SJSA1 (cell line): ENCODE measurements at places on chromosomes 12 and 14. TPM values are rescaled to one million over a fixed set of nuclear protein-coding genes. Genes with fewer than 3 reads are reported as not detected.

Gene COCH
- 0.34 and 0.63 TPM in 2 replicates for total RNA-seq

Gene SIX1
- 3.7 and 9.0 TPM in 2 replicates for total RNA-seq

Gene IL26
- total RNA-seq, result not detected in 2 replicates

Gene AKAP6
- total RNA-seq, result 3.8 and 4.1 TPM in 2 replicates

Gene LAG3
- 0.13 and 0.47 TPM in 2 replicates for total RNA-seq

Gene DEGS2
- not detected in 2 replicates for total RNA-seq

Gene CD4
- not detected in 2 replicates for total RNA-seq

Gene TAS2R9
- not detected in 2 replicates for total RNA-seq

- H3K36me3 ChIP-seq, result no peaks in the 10 kb centered on the region
- no peak overlapping the region for H3K27ac ChIP-seq
- H3K4me3 ChIP-seq, result no peak overlapping the region
- H3K27me3 ChIP-seq, result no peaks in the 10 kb centered on the region
These were observed 13.2 kb upstream of the TSPAN11 start for GRCh38 chr12:30913323-30913722.

- peaks cover 46% of the 10 kb centered on the region for H3K36me3 ChIP-seq
- no peak for DNase-seq
- H3K27me3 ChIP-seq, result no peaks in the 10 kb centered on the region
- peaks cover 24% of the 10 kb centered on the region for H3K4me1 ChIP-seq
These were observed 5.5 kb downstream of the DUSP6 start for GRCh38 chr12:89346741-89347324.

DNA sequence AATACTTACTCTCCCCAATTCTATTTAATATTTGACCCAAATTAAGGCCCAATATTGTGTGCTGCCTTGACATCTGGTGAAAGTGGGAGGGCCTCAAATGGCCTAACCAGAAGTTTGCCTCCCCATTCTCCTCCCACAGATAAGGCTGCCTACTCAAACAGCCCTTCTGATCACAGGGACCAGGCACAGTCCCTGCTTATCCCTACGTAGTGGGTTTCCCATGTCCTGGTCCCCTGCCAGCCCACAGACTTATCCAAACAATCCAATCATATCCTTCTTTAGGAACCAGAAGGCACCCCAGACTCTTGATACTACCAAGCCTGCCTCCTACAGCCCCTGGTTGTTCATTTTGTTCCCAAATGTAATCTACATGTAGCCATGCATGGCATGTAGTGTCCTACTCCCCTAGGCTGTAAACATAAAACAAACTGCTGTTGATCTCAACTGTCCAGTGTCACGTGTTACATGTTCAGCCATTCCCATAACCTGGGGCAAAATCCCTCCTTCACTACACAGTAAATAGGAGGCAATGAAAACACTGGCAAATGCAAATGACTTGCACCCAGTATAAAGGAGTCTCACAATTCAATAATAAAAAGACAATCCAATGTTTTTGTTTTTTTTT lies 49.3 kb downstream of the EEA1 start:
- no peak for DNase-seq
- peaks cover 20% of the 10 kb centered on the region for H3K36me3 ChIP-seq
- no peaks in the 10 kb centered on the region for H3K27me3 ChIP-seq
- H3K4me3 ChIP-seq, result no peak overlapping the region
- no peak overlapping the region for H3K27ac ChIP-seq
- H3K4me1 ChIP-seq, result no peaks in the 10 kb centered on the region

- no peak overlapping the region for H3K27ac ChIP-seq
- peaks cover 11% of the 10 kb centered on the region for H3K4me1 ChIP-seq
- H3K4me3 ChIP-seq, result no peak overlapping the region
- H3K27me3 ChIP-seq, result peaks cover 46% of the 10 kb centered on the region
- no peaks in the 10 kb centered on the region for H3K36me3 ChIP-seq
These were observed 3.3 kb upstream of the TTC9 start for GRCh38 chr14:70638416-70638815.

DNA sequence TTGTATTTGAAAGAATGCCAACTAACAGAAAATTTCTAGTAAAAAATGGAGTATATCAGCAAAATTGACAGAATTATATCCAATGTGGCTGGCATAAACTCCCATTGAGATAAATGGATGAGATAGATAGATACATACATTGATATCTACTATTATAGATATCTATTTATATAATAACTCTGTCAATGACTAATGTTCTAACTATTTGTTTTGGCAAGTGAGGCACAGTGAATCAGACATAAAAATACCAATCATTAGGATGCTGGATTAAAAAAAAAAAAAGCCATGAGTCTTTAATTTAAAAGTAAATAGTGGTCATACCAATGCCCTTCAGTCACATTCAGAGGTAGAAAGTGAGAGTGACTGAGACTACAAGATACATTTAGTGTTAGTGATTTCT lies 33.7 kb upstream of the GLIPR1 start:
- no peaks in the 10 kb centered on the region for H3K36me3 ChIP-seq
- no peak overlapping the region for H3K4me3 ChIP-seq
- H3K27ac ChIP-seq, result no peak overlapping the region
- no peak for DNase-seq
- H3K4me1 ChIP-seq, result peaks cover 12% of the 10 kb centered on the region
- H3K27me3 ChIP-seq, result no peaks in the 10 kb centered on the region

DNA sequence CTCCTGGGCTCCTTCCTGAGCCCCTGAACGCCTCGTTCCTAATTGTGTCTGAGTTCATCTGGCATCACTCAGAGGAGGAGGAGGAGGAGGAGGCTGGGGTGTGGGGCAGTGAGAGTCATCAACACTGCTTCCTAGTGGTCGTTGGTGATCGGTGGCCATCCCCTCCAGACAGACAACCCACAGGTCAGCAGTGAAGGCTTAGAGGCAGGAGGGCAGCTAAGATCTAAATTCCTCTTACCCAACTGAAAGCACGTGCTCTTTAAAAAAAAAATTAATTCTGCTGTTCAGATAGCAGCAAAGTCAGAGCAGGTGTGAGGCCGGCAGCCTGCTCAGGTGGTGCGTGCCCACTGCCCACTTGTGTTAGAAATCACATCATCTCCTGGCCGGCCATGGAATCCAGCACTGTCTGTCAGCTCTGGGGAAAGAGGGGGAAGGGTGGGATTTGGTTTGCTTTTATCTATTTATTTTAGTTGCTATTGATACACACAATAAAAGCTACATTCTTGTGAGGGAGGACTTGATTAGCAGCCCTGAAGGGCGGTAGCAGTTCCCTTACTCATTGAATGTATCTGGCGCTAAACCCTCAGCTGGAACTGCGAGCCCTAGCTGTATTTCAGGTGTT lies 46.6 kb downstream of the PPP2R5C start:
- no peak overlapping the region for H3K27ac ChIP-seq
- H3K27me3 ChIP-seq, result no peaks in the 10 kb centered on the region
- no peak for DNase-seq
- peaks cover 11% of the 10 kb centered on the region for H3K4me1 ChIP-seq
- no peaks in the 10 kb centered on the region; the same call in none of the 2 replicates for H3K36me3 ChIP-seq
- no peak overlapping the region for H3K4me3 ChIP-seq

- no peaks in the 10 kb centered on the region for H3K27me3 ChIP-seq
- no peaks in the 10 kb centered on the region for H3K36me3 ChIP-seq
- no peaks in the 10 kb centered on the region for H3K4me1 ChIP-seq
- H3K4me3 ChIP-seq, result no peak overlapping the region
- no peak for DNase-seq
These were observed 285.6 kb upstream of the FKBP4 start for GRCh38 chr12:2509137-2509536.

- no peaks in the 10 kb centered on the region for H3K27me3 ChIP-seq
- H3K27ac ChIP-seq, result no peak overlapping the region
- H3K4me1 ChIP-seq, result peaks cover 24% of the 10 kb centered on the region
- H3K4me3 ChIP-seq, result no peak overlapping the region
- peaks cover 12% of the 10 kb centered on the region for H3K36me3 ChIP-seq
These were observed 10.6 kb downstream of the EML1 start for GRCh38 chr14:99803803-99804202.

DNA sequence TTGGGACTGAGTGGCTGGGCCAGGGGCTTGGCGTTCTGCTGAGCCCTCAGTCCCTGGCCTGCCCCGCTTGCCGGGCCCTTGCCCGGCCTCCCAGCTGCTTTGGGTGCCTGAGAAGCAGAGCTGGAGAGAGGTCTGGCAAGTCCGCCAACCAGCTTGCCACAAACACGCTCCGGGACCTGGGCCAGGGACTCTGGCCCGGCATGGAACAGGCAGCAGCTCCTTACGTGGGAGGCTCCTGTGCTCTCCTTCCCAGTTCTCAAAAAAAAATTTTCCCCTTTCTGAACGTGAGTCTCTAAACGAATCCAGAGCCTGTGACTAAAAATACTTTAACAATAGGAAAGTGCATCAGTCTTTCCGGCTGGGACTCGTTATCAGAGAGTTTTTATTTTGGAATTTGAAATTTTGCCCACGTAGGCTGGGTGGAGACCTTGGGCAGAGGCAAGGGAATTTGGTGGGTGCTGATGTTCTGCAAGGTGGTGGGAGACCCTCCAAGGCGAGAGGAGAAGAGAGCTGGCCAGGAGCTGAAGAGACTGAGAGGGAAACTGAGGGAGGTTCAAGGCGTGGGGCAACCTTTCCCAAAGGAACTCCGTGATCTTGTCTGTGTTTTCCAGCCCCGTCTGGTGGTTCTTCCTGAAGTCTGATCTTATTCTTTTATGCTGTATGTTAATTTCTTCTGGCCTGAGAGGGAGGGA lies 6.8 kb upstream of the NR4A1 start:
- H3K27ac ChIP-seq, result no peak overlapping the region
- H3K4me3 ChIP-seq, result no peak overlapping the region

GRCh38 chr12:131833896-131834641 lies 5.9 kb downstream of the MMP17 start:
- no peak overlapping the region for H3K4me3 ChIP-seq
- no peak overlapping the region for H3K27ac ChIP-seq
- H3K27me3 ChIP-seq, result peaks cover 8% of the 10 kb centered on the region
- DNase-seq, result peak; percentile 43
- H3K4me1 ChIP-seq, result peaks cover 39% of the 10 kb centered on the region

GRCh38 chr12:77610446-77610845 lies 220.2 kb upstream of the NAV3 start:
- DNase-seq, result no peak
- no peak overlapping the region for H3K27ac ChIP-seq
- H3K27me3 ChIP-seq, result no peaks in the 10 kb centered on the region
- H3K4me1 ChIP-seq, result no peaks in the 10 kb centered on the region
- H3K36me3 ChIP-seq, result no peaks in the 10 kb centered on the region

DNA sequence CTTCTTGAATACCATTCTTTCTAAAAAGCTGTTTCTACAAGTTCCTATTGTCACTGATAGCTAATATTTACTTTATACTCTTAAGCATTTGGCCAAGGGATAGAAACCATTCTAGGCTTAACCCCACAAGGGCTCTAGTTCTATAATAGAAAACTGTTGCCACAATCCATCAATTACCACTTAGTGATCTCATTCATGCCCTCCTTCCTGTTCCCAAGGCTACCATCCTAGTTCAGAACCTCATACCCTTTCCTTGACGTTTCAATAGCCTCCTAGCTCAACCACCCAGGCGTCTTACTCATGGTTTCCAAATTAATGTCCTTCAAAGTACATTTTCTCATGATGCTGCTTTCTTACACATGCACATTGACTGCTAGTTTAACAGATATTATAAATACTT lies 493.5 kb downstream of the NAV3 start:
- no peaks in the 10 kb centered on the region for H3K36me3 ChIP-seq
- H3K4me1 ChIP-seq, result no peaks in the 10 kb centered on the region
- H3K27ac ChIP-seq, result no peak overlapping the region
- H3K4me3 ChIP-seq, result no peak overlapping the region
- H3K27me3 ChIP-seq, result peaks cover 8% of the 10 kb centered on the region; the same call in 1 of the 2 replicates

GRCh38 chr12:6703631-6704030 lies 3.0 kb upstream of the PIANP start:
- H3K4me1 ChIP-seq, result peaks cover 12% of the 10 kb centered on the region
- H3K4me3 ChIP-seq, result no peak overlapping the region
- H3K36me3 ChIP-seq, result no peaks in the 10 kb centered on the region
- H3K27me3 ChIP-seq, result peaks cover 53% of the 10 kb centered on the region
- no peak overlapping the region for H3K27ac ChIP-seq

DNA sequence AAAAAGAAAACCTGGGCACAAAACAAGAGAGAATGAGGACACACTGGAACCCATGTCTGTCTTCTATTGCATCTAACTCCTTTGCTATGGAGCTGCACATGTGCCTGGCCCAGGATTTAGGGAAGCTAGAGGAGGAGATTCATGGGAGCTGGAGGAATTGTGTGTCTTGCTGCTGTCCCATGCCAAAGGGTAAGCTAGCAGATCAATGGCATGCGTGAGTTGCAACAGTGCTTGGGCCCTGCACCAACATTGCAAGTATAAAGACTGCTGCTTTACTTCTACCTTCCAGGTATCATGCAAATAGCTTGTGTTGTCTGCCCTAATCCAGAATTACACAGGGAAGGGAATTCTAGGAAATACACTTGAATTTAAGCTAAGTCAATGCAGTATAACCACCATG lies 196.4 kb upstream of the IGF1 start:
- no peak overlapping the region for H3K4me3 ChIP-seq
- no peak overlapping the region for H3K27ac ChIP-seq
- no peaks in the 10 kb centered on the region for H3K27me3 ChIP-seq

DNA sequence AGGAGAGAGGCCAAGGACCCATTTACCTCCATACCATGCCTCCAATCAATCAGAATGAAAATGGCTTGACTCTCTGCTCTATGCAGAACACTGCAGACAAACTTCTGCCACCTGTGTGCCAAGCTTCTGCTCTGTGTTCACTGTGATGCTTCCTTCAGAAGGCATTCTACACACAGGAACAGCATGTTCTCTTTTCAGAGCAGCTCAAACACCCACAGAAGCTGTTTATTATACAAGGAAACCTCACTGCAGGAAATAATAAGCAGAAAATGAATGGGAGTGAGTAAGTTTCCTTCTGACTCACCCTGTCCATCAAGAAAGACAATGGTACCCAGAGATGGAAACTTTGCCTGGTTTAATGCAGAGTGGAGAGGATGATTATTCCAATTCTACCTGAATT lies 2.4 kb upstream of the ESR2 start:
- peak; percentile 39 for DNase-seq
- H3K27ac ChIP-seq, result no peak overlapping the region
- no peak overlapping the region for H3K4me3 ChIP-seq

- H3K4me1 ChIP-seq, result no peaks in the 10 kb centered on the region
- no peak overlapping the region for H3K27ac ChIP-seq
- no peaks in the 10 kb centered on the region for H3K27me3 ChIP-seq
These were observed 259.0 kb downstream of the CCDC59 start for GRCh38 chr12:82099216-82099615.
